Stimulated activated CD8-positive, alpha-beta memory T cell treated with anti-CD3 and anti-CD28 coated beads, Interleukin-12 subunit alpha, Interleukin-12 subunit beta, amount 100 ng/mL, for 1 hour (primary cell): ENCODE measurements at places on chromosomes 13 and 19.

DNA sequence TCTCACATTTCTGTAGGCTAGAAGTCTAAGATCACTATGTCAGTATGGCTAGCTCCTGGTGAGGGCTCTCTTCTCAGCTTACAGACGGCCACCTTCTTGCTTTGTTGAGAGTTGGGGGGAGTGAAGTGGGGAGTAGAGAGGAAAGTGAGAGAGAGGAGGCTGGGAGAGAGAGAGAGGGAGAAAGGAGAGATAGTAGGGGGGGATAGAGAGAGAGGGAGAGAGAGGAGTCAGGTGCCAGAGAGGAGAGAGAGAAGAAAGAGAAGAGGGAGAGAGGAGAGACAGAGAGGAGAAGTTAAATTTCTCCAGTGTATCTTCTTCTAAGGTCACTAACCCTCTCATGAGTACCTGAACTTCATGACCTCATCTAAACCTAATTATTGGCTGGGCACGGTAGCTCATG, 28.7 kb downstream of the ZSWIM4 start:
- DNase-seq, result no peak

- DNase-seq, result no peak
Measured at GRCh38 chr13:97367016-97367822, 66.8 kb upstream of the RAP2A start.

DNA sequence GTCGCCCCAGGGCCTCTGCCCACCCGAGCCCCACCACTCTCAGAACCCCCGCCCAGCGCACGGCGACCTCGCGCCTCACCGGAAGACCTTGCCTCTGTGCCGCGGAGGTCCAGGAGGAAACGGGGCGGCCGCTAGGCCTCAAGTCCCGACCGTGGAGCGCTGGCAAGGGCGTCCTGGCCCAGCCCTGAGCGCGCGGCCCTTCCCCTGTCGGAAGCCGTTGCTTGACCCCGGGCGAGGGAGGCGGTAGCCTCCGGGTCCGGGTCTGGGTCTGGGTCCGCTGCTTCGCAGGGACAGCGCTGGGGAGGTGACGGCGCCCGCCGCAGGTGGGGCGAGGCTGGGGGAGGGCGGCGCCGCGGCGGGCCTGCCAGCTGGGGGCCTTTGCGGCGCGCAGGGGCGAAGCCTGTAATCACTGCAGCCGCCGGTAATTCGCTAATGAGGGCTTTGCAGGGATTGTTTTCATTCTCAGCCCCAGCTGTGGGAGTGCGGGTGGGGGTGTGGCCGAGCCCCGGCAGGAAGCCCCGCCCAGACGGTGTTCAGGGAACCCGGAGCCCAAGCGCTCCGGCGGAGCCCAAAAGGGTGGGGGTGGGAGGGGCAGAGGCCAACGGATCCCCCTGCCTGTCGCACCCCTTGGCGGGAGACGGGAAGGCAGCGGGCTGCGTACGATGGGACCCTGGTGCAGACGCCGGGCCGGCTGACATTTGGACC, 8.6 kb downstream of the C19orf25 start:
- peak; percentile 49 for DNase-seq

DNA sequence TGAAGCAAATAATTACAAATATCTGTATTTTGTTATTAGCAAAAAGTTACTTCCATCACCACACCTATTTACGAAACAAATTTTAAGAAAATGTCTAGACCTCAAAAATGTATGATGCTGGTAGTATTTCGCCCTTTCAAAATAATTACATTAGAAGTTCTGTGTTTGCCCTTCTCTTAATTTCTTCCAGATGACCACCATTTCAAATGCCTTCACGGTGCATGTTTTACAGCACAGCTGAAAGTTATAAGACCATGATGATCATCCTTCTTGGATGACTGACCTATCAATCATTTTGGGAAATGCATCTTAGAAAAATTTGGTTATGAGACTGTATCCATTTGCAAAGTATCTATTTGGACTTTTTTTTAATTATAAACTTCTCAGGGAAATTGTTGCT, 390.8 kb downstream of the SLITRK6 start:
- DNase-seq, result no peak

GRCh38 chr19:34269489-34269888, 15.1 kb downstream of the GARRE1 start:
- no peak for DNase-seq

GRCh38 chr19:52592301-52592700, 22.2 kb downstream of the ZNF701 start:
- no peak for DNase-seq

GRCh38 chr13:96551546-96551945, 442.7 kb downstream of the OXGR1 start:
- no peak for DNase-seq

DNA sequence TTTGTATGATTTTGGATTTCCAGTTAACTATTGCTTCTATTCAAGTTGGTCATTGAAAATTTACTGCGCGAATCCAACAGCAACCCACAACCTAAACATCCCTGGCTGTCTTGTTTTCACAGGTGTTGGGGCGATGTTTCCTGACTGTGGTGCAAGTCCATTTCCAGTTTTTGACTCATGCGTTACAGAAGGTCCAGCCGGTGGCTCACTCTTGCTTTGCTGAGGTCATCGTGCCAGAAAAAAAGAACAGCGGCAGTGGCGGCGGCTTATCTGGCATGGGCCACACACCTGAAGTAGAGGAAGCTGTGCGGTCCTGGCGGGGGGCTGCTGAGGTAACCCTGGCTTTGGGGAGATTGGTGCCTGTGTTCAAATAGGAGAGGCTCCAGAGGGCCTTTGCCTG, 45.2 kb upstream of the GPI start:
- DNase-seq, result no peak

DNA sequence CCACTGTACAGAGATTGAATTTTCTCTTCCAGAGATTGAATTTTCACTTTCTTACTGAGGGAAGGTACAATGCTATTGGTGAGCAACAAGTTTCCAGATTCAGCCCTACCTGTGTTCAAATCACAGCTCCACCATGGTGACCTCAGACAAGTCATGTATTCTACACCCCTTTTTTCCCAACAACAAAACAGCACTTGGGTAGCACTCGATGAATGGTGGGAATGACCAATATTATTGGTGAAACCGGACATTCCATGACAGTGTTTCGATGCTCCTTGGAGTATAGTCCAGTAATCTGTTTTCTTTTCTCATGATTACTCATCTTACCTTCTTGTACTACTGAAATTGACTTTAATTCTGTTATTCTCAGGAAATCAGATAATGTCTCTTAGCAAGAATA, 266.2 kb upstream of the SOX21 start:
- no peak for DNase-seq

GRCh38 chr19:3479177-3479833, 1.0 kb downstream of the SMIM24 start:
- DNase-seq, result no peak

GRCh38 chr13:66546534-66547379, 683.4 kb downstream of the PCDH9 start:
- no peak for DNase-seq

DNA sequence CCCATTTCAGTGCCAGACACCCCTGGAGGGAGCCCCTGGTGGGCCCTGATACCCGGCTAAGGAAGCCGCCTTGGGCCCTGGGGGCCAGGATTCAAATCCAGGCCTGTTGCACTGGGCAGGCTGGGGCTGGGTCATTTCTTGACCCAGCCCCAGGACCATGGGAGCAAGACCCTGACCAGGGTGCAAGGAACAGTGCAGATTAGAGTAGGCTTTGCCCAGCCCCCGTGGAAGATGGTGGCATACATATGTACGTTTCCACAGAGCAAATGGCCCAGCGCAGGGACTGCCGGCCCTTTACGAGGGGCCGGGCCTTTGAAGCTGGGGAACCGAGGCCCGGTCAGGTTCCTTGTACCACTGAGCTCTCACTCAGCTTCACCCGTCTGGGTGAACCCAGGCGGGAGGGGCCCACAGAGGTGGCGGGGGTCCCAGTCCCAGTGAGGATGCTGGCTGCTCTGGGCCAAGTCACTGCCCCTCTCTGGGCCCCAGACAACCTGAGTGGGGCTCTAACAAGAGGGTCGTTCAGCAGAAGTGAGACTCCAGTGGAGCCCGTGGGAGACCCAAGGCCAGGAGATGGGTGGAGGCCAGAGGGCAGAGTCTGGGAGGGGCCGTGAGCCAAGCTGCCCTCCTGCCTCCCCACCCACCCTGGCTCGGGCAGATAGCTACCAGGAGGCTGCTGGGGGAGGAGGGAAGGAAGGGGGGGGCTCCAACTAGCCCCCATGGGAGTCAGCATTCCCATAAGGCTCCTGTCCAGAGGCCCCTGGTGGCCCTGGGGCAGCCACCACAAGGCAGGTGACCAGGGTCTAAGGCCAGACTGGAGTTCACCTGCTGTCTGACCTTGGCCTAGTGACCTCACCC, 2.7 kb downstream of the MKNK2 start:
- no peak for DNase-seq
